ENCODE measurements at places on chromosomes 4 and X. TPM values are rescaled to one million over a fixed set of nuclear protein-coding genes. Genes with fewer than 3 reads are reported as not detected.

Gene NIPAL1
- 0.75 TPM for total RNA-seq

Gene GCNA
- 6.6 TPM for total RNA-seq

Gene LNX1
- total RNA-seq = 7.0 TPM

Gene SSX1
- total RNA-seq = not detected

Gene DGAT2L6
- total RNA-seq = not detected

Gene DUX4
- not detected for total RNA-seq

Gene SPINK2
- not detected for total RNA-seq

Gene CEP44
- total RNA-seq = 18.3 TPM

Gene WNK3
- 15.5 TPM for total RNA-seq

Gene BMP15
- total RNA-seq = not detected

Gene CDX4
- total RNA-seq = not detected

Gene SPATA4
- 0.83 TPM for total RNA-seq

- no peak for DNase-seq
Observed at GRCh38 chrX:7603387-7603786, 239.6 kb upstream of the VCX start.

DNA sequence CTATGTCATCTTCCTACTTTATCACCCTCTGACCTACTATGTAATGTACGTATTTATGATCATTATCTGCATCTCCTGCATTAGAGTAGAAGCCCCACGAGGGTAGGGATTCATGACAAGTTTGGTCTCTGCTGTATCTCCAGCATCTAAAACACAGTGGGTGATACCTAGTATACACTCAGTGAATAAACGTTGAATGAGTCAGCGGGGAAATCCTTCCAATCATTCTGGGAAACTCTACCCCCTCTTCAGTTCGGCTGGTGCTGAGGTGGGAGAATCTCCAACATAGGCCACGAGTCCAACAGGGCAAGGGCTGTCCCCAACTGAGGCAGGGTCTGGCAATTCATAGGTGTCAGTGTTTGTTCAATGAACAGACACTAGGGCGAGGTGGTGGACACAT is 74.4 kb upstream of the EFNB1 start:
- DNase-seq = no peak

DNA sequence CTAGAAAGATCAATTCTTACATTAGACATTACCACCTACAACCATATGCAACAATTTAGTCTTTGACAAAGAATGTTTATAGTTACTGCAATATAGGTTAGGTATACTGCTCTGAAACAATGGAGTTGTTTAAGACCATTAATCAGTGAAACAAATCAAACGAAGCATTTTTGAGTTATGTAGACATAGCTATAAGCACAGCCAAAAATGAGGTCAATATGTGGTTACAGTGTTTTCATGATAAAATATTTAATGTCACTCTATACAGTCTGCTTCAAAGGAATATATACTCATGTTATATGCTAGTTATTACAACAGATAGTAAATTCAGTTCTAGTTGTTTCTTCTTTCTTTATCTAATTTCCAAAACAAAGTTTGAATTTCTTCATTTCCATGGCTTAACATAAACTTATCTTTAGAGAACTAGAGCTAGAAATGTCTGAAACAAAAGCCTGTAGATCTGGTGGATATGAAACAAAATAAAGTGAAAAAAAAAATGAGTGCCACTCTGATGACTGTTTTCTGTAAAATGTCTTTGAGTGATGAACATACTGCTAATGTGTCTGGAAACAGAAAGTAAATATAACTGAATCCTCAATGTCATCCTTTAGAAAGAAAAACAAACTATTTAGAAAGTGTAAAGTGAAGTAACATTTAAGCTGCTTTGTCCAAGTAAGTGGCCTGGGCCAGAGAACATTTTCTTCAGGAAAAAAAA is 809.0 kb downstream of the FAT4 start:
- DNase-seq = no peak

GRCh38 chr4:153114771-153115321 is 89.4 kb upstream of the TRIM2 start:
- DNase-seq = no peak

DNA sequence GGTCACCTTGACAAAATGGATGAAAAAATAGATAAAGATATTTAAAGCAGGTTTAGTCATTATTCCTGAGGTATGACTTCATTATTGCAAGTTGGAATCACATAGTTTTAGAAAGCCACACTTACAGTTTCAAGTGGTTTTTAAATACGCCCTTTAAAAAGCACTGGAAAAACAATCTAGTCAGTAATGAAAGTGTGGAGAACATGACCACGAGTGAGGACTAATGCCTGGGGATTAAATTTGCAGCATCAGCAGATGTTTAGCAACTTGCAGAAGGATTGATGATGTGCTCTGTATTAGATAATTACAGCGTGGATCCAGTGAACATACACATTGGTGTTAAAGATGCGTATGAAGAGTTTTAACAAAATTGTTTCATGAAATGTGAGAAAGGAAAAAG is 5.9 kb downstream of the SPARCL1 start:
- no peak for DNase-seq

DNA sequence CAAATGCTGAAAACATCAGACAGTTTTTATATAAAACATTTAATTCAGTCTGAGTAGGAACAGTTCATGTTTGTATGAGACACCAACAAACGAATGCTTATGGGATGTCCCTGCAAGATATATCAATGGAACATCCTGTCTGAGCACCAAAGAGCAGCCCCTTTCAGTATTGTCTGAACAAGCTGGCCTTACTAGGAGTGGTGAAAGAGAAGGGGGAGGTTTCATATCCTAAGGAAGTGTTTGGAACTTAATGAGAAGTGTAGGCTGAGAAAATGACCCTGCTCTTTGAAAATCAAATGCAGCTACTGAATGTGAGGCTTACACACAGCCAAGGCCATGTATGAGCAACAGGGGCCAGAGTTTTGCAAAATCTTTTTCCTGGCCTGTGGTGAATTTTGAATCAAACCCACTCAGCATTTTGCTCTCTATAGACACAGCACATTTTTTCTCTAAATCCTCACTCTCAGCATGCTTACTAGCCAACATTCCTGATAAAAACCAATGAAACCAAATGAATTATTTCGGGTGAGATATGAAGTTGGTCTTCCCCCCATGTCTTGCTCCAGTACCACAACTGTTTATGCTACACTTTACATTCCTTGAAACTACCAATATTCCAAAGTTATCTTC is 119.4 kb downstream of the LUZP4 start:
- no peak for DNase-seq

- DNase-seq = peak; percentile 57
Observed at GRCh38 chrX:49171752-49172279, at the start of gene PLP2. Gene PLP2, plus strand, starts transcription at chrX:49171898. Its CDS starts 103 bp downstream, at chrX:49172001.

DNA sequence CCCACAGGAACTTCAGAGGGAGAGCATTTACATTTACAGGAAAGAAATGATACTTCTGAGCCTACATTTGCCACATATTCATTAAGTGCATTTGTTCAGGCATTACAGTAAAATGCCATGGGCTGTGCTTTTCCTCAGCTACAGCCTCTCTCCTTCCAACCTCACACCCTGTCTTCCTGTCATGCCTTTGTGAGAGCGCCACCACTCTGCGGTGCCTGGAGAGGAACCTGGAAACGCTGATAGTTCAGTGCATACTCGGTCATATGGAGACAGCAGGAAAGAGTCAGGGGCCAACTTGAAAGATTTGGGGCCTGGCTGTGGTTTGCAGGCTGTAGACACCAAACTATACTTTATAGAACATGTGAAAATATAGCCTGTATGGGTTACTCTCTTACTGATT is 40.5 kb downstream of the NFKB1 start:
- DNase-seq = no peak

- DNase-seq = no peak
Observed at GRCh38 chr4:37666625-37667071, 19.5 kb downstream of the RELL1 start.

GRCh38 chr4:153022241-153022715 is 86.2 kb downstream of the FHDC1 start:
- no peak for DNase-seq

GRCh38 chr4:89334311-89334710 is 26.7 kb upstream of the GPRIN3 start:
- DNase-seq = no peak

- DNase-seq = no peak
Observed at GRCh38 chr4:26069218-26069617, 155.2 kb downstream of the SMIM20 start.

GRCh38 chr4:185472103-185472542 is 590 bp upstream of the CCDC110 start:
- no peak for DNase-seq

GRCh38 chrX:85108165-85108564 is 104.5 kb downstream of the APOOL start:
- DNase-seq = no peak

- no peak for DNase-seq
Observed at GRCh38 chrX:78944351-78944750, 840 bp upstream of the P2RY10 start.

DNA sequence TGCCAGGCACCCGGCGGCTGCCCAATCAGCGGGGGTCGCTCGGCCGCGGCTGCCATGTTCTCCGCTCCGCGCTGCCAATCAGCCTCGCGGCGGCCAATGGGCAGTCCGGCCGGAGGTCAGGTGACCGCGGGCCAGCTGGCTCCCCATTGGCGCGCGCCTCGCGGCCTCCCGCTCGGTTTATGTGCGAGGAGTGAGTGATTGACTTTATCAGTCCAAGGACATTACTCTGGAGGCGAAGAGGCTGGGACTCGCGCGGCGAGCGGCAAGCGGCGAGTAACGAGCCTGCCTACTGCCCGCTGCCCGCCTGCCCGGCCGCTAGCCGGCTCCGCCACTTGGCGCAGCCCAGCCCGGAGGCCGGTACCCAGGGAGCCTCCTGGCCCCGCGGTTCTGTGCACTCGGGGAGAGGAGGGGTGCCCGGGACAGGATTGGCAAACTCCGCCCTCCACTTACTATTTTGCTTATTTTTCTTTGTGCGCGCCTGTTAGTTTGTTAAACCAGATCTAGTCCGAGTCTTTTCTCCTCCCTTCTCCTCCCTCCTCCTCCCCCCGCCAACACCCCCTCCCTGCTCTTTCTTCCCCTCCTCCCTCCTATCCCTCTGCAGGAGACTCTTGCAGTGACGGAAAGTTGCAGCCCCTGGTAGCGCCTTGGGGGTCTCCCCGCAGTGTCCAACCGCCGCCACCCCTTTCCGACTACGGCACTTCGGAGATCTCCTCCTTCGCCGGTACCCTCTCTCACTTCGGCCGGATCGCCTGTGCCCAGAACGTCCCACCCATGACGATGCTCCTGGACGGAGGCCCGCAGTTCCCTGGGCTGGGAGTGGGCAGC is at the start of gene ZIC3:
Gene ZIC3 (plus strand): TSS at position 207 of the 825 bp plus-strand sequence. CDS start 565 bp downstream, at position 772.
- DNase-seq = peak; percentile 66

GRCh38 chrX:132023896-132024386 is 839 bp downstream of the STK26 start:
- DNase-seq = no peak

- no peak for DNase-seq
Observed at GRCh38 chrX:31265383-31265782, 193.5 kb upstream of the FTHL17 start.

GRCh38 chrX:17020851-17021821 is 74.7 kb downstream of the REPS2 start:
- no peak for DNase-seq

DNA sequence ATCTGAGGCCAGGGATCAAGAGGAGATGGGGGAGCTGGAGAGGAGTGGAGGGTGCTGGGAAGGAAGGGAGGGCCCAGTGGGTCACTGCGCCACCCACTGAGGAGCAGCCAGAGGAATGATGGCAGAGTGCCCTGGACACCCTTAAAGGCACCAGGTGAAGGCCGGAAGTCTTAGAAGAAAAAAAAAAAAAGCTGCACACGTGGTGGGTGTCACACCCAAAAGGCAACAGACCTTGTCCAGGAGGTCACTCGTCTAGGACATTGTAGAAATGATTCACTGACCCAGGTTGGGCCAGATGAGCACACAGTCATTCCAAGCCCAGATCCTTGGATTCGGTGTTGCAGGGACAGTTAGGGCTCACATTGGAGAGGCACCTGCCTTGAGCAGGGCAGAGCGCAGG is 93.5 kb upstream of the TRIM2 start:
- DNase-seq = no peak

Data from adrenal gland (tissue), 19 donors.